ENCODE measurements at places on chromosomes 3 and 15.

DNA sequence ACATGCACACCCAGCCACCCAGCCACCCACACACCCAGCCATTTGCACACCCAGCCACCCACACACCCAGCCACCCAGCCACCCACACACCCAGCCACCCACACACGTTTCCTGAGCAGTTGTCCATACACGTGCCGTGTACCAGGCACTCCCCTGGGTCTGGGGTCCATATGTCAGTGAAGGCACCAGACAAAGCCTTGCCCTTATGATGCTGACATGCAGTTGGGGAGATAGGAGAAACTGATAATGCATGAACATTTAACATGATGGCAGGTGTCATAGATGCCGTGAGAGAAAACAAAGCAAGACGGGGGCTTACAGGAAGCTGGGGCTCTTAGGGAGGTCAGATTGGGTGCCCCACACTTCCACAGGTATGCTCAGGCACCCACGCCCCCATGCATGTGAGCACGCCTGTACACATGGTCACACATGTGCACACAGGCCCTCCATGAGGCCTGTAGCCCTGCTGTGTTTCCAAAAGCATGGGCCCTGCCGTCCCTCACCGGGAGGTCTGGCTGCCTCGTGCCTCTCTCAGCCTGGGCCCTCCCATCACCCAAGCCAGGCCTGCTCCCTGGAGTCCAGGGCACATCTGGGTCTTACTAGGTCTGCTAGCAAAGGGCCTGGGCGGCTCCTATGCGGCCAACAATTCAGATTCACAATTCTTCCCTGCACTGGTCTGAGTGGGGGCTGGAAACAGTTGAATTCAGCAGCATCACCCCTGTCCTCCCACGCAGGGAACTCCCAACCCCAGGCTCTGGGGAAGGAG lies 3.6 kb upstream of the DNAJB8 start:
- no peak for DNase-seq

- no peak for DNase-seq
Observed at GRCh38 chr3:38990621-38991020, 61.1 kb downstream of the SCN11A start.

GRCh38 chr3:72043204-72044133 lies 258.5 kb upstream of the PROK2 start:
- no peak for DNase-seq

- DNase-seq: no peak
Observed at GRCh38 chr3:120450600-120451271, at the start of gene FSTL1. TSS of gene FSTL1 (minus strand) at chr3:120450992. CDS start at chr3:120450746, 246 bp downstream.

DNA sequence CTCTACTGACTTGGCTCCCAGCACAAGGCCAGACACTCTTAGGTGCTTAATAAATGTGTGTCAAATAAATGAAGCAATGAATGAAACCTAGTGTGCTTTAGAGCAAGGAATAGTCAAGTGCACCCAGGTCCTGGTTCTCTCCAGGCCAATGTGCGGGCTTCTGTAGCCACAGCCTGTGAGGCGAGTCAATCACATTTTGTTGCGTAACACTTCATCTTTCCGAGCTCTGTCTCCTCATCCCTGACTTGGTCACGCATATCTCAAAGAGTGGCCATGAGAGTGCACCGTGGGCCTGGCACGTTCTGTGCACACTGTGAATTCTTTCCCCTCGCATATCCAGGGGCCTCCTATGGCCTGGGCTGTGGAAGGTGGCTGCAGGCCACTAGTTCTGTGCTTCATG lies 11.4 kb upstream of the SH3GL3 start:
- no peak for DNase-seq

GRCh38 chr15:41669701-41670100 lies 9.5 kb downstream of the MGA start:
- DNase-seq: no peak

DNA sequence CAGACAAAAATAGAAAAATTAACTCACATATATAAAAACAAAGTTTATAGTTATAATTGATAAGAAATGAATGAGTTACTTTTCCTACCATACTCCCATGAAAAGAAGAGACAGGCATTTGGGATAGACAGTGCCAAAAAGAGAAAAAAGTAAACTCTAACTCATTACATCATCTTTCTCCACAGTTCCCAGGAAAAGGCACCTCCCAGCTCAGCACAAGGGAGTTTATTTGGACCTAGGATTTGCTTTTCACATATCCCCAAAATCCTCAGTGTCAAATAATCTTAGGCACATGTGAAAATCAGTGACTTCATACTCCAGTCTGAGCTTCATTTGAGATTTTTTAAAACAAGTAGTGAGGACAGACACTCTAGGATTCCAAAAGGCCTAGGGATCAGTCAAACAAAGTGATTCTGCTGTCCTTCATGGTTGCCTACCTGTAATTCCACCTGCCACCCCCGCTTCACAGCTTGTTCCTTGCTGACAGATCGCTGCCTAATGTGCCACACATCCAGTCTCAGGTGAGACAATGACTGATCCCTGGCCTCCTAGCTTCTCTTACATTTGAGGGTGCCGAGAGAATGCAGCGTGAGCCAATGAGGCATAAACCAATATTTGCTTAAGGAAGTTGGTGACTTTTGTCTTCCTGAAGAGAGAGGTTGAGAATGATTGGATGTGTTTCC lies 573.7 kb downstream of the TBL1XR1 start:
- no peak for DNase-seq

DNA sequence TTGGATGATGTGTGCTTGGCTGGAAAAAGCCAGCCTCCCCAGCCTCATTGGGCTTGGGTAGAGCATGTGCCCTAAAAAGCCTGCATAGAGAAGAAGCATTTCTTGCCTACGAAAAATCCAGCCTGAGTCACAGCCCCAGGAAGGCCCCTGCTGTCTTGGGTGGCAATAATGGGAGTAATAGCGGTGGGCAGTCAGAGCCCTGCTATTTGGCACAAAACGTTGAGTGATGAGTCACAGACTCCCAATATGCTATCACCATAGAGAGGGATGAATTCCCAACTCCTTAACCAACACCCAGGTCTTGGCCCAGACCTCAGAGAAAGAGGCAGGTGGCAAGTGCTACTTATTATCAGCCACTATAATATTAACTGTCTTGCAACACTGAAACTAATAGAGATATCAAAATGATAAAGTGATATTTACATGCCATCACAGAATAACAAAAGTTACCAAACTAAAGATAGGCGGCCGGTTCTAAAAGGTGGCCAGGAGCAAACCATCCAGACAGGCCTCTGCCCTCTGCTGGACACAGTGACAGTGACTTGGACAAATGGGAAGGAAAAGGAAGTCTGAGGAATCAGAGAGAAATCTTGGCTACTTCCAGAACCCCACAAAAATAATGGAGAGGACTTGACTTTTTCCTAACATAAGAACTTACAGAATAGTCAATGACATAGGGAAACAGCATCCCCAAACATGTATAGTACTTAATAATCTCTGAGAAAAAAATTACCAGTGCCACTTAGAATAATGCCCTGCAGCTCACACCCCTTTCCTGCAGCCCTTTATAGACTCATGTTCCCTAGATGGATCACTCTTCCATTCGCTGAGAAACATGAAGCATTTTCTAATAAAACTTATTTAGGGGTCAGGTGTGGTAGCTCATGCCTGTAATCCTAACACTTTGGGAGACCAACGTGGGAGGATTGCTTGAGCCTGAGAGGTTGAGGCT lies 51.9 kb upstream of the MUC13 start:
- no peak for DNase-seq

DNA sequence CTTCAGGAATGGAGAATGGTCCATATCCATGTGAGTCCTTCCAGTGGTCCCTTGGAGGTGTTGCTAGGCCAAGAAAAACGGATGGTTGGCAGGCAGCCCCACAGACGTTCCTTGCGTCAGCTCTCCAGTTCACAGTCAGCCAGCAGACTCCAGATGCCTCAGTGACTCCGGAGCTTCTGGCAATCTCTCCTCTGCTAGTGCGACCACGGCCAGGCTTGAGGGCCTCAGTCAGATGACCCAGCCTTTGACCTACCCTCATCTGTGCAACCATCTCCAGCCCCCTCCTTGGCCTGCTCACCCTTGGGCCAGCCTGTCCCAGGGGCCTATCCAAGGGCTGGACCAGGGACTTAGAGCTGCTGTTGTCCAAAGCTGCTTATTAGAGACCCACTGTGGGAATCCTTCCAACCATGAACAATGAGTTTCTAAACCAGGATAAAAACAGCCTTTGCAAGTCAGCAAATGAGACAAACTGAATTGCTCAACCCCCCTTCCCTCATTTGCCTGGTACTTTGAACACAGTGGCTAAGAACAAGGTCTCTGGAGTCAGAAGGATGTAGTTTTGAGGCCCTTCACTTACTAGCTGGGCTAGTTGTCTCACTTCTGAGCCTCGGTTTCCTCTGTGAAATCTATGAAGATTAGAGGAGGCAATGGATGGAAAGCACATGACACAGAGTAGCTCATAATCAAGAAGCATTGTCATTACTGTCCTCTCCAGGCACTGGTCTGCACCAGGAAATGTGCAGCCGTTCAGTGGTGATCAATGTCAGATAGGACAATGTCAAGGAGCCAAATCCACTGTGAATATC lies 44.8 kb downstream of the ANP32A start:
- DNase-seq: no peak

DNA sequence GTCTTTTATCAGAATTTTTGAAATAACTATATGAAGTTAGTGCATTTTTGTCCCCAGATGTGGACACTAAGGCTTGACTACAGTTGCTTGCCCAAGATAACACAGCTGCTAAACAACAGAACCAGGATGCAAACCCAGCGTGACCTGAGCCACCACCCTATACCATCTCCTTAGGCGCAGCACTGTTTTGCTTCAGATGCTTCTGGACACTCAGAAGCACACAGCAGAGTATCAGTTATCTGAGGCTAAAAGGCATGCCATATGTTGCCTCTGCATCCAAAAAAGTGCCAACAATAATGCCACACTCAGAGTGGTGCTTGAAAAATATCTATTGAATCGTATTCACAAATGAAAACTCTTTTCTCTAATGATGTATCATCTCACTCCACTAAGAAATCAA lies 24.5 kb downstream of the KCNMB2 start:
- no peak for DNase-seq

GRCh38 chr15:69305204-69305931 lies 6.7 kb downstream of the PAQR5 start:
- no peak for DNase-seq

- no peak for DNase-seq
Observed at GRCh38 chr3:174243171-174243570, 616.0 kb upstream of the NAALADL2 start.

GRCh38 chr3:64138046-64138445 lies 87.2 kb downstream of the PRICKLE2 start:
- no peak for DNase-seq

- no peak for DNase-seq
Observed at GRCh38 chr3:1734494-1735122, 364.1 kb upstream of the CNTN4 start.

DNA sequence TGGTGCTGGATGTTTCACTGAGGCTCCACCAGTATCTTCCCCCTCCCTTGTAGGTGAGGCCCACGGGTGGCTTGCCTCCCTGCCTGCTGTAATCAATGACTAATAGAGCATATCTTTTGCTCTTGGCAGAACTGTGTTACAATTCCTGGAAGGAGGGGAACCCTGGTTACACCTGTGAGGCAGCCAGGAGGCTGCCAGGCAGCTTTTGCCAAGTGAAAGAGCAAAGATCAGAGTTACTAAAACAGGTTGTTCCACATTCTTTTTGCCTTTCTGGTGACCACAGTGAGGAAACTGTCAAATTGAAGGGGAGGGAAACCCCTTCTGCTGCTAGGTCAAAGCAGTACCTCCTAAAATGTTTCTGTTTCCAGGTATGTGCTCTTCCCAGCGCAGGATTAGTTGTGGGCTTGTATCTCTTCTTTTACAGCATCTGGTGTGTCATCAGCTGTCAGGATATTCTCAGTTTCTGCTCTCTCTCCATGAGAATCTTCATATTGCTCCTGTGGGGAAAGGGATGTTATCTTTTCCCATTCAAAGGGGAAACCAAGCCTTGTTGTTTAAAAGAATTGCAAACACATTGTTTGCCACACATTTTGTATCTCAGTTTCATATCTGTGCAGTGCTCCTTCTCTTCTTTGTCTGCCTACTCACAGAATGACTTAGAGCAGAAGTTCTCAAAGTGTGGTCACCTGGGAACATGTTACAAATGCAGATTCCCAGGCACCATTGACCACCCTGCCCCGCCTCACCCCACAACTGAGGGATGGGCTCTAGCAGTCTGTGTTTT lies 137.4 kb upstream of the UMPS start:
- no peak for DNase-seq

DNA sequence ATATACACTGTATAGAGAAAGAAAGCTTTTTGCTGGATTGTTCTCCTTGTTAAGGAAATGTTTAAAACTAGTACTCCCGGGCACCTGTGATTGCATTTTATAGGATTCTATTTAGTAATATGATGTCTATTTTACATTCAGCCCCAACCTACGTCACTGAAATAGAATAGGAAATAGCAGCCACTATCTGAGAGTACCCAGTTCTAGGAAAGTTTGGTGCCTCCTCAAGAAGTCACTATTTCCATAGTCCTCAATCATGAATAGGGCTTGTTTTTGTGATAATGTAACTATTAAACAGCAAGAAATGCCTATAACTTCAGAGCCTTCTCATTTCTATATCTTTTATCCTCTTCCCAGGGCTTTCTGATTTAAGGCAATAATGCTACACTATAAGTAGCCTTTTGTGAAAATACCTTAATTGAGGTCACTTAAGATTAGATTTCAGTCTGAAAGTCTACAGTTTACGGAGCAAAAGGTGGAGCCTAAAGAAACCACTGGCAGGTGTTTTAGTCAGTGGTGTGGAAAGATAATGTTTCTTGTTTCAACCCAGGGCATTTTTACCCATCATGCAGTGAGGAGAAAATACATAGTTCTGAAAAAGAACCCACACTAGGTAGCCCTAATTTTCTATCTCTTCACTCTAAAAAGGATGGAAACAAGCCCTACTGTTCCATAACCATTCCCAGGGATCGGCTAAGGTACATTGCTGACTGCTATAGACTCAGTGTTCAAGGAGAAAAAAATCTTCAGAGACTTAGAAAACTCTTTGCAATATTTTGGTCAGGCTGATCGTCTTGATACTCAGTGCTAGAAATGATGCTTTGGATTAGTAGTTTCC lies 38.7 kb downstream of the TIGIT start:
- no peak for DNase-seq

- DNase-seq: no peak
Observed at GRCh38 chr3:108966773-108967172, 13.1 kb upstream of the GUCA1C start.

DNA sequence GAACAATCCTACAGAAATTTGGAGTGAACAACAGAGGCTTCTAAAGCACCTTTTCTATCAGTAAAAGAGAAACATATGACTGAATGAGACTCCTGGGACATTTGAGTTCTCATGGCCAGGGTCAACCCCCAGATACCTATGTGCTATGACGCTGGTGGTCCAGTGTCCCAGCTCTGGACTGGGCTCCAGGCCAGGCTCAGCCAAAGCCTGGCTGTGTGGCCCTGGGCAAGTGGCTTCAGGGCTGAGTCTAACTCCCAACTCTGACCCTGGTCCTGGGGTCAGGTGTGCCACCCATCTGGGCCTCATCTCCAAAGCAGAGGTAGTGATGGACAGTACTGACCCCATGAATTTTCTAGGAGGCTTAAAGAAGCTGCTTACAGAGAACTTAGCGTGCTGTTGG lies 147.8 kb downstream of the FBLN2 start:
- no peak for DNase-seq
